Fibroblast of skin of left quadriceps (primary cell): ENCODE measurements at places on chromosomes 12 and 14.

DNA sequence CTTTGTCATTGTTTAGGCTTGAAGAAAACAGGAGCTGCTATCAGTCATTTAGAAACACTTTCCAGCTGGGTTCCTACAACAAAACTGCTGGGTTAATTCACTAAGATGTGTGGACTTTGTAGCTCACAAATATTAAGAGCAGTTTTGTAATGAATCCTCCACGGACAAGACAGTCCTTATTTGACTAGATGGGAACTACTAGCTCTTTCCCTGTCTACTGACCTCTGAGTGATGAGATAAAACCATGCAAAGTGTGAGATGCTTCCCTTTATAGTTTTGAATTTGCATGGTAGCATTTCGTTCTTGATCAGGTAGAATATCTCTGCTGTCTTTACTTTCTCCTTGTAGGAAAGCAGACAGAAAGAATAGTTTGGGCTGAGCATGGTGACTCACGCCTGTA is 72.9 kb upstream of the STXBP6 start:
- DNase-seq: no peak

DNA sequence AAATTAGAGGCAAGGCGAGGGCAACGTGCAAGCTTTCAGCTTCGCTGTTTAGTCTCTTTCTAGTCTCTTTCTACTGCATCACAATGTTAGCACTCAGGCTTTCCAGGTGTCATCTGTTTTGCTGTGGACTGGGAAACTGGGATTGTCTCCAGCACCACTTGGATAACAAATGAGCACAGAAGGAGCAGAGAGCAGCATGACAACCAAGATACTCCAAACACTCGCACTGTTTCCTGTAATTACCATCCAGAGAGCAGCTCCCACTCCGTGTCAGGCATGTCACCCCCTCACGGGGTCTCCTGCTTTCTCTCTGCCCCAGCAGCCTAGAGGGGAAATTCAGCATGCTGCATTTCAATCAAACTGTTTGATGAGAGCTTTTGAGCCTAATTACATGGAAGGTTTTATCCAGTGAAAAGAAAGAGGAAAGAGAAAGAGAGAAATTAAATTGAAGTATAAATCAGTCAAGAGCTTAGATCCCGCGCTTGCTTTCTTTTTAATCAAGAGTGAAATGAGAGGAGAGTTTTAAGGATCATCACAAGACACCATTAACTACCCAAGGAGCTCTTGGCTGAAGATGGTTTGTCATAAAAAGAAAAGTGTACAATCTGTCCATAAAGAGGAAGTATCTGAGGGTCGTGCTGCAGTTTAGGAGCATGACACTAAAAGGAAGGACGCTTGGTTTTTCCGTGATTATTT is 917.7 kb downstream of the DIO2 start:
- no peak for DNase-seq

- no peak for DNase-seq
Observed at GRCh38 chr12:111578971-111579340, 20.2 kb downstream of the ATXN2 start.

GRCh38 chr12:131764738-131765137 is 53.8 kb downstream of the SFSWAP start:
- DNase-seq: no peak

DNA sequence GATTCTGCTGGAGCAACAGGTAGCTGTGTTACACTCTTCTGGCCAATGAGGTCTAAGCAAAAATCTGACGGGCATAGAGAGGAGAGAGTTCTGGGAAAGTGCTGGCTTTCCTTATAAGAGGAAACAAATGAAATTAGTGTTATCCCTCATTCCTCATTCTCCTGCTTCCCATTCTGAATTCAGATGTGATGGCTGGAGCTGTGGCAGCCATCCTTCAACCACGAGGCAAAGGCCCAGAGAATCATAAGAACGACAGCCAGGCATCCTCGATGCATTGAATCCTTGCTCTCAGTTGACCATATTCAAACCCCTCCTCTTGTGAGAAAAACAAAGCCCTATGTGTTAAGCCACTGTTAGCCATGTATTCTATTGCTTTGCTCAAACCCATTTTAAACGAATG is 27.5 kb upstream of the RIMBP2 start:
- DNase-seq: no peak

DNA sequence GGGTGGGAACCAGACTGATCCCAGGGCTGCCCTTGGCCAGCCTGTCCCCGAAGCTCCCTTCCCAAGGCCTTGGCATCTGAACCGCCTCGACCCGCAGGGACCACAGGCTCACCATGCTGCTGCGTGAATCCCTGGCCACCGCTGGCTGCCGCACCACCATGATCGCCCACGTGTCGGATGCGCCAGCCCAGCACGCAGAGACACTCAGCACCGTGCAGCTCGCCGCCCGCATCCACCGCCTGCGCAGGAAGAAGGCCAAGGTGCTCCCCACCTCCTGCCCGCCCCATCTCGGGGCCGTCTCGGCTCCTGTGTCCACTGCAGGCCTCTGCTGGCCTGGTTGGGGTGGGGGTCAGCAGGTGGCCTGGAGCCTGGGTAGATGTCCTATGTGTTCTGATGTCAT is 35.7 kb downstream of the KIF26A start:
- no peak for DNase-seq

- DNase-seq: no peak
Observed at GRCh38 chr12:92439420-92439805, 263.4 kb upstream of the PLEKHG7 start.

DNA sequence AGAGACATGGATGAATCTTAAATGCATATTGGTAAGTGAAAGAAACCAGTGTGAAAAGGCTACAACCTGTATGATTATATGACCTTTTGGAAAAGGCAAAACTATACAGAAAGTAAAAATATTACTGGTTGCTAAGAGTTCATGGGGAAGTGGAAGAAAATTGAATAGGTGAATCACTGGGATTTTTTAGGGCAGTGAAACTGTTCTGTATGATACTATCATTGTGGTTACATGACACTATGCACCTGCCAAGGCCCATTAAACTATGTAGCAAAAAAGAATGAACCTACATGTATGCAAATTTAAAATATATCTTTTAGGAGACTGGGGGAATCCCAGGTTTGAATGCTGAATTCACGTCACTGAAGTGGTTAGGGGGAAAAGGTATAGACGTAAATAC is 12.6 kb upstream of the OR8S1 start:
- no peak for DNase-seq

DNA sequence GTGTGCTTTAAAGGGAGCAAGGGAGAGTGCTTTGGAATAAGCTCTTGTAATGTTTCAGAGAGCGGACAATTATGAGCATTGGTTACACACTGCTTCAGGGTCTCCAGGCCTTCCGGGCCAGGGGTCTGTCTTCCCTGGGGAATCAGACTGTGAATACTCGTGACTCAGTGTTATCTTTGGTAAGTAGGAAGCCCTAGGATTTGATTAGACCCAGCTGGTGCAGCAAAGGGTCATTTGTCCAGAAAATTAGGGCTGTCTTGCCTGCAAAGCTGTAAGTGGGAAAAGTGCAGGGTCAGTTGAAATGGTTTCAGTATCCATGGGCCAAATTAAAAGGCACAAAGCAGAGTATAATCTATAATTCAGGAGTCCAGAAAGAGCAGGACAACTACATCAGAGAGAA is 475.6 kb downstream of the MED13L start:
- DNase-seq: no peak

GRCh38 chr12:64229796-64230195 is 7.7 kb upstream of the KICS2 start:
- no peak for DNase-seq

- DNase-seq: no peak
Observed at GRCh38 chr14:77870646-77871045, 70.7 kb downstream of the ADCK1 start.

DNA sequence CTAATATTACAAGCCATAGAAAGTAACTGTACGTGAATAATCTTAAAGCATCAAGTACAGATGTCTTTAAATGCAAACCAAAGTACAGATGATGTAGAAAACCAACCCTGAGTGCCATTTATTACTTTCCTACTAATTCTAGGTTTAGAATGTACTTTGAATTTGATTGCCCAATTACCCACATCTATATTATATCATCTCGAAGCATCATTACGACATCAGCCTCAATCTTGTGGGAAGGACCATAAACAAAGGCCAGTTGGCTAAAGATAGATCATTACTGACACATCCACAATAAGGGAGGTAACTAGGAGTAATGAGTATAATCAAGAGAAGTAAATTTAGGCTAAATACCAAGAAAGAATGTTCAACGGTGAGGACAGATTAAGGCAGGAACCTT is 478.9 kb downstream of the BCAT1 start:
- no peak for DNase-seq

DNA sequence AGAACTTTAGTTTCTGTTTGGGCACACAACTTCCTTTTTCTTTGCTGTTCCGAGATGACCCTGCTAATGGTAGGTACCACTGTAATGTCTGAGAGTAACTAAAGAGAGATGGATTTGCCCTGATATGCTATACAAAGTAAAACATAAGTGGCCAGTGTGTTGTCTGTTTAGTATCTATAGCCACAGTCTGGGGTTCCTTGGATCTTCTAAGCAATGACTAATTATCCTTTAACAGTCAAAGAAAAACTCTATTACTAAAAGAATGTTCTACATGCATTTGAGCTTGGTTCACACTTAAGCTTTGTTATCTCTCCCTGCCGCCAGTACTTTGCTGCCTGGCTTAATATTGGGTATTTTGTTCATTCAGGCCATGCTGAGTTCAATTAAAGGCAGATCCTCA is 1051.9 kb upstream of the FLRT2 start:
- DNase-seq: no peak

DNA sequence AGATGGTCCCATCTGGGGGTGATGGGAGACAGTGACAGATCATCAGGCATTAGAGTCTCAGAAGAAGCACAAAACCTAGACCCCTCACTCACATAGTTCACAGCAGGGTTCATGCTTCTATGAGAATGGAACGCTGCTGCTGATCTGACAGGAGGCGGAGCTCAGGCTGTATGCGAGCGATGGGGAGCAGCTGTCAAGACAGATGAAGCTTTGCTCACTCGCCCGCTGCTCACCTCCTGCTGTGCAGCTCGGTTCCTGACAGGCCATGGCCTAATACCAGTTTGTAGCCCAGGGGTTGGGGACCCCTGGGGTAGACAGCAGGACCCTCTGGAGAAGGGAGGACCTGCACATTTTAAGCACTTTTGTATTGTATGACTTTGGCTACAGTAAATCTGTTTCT is 111.2 kb downstream of the LGMN start:
- no peak for DNase-seq

- peak; percentile 91 for DNase-seq
Observed at GRCh38 chr14:58898655-58899316, 261.0 kb downstream of the DACT1 start.

DNA sequence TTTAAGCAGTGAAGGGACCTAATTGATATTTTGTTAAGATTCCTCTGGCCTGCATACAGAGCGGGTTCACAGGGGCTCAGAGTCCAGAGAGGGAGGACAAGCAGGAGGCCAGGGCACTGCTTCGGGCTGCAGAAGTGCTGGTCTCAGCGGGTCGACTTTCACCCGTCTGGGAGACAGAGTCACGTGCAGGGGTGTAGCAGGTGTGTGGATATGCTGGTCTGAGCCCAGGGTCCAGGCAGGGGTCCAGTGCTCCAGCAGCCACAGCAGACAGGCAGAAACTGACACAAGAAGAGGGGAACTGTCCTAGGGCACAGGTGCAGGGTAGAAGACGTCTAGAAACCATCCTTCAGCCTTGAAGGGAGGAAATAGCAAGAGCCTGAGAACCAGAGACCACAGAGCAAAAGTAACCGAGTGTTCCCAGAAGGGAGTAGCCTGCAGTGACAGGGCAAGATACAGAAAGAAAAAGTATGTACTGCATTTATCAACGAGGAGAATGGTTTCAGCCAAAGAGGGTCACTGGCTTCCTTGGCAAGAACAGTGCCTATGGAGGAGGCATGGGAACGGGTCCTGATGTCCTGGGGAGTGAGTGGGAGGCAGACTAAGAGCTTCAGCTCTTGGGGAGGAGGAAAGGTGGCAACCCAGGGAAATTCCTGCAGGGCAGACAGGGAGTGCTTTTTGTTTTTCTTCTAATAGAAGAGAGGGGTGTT is 28.7 kb downstream of the FBXO21 start:
- no peak for DNase-seq

DNA sequence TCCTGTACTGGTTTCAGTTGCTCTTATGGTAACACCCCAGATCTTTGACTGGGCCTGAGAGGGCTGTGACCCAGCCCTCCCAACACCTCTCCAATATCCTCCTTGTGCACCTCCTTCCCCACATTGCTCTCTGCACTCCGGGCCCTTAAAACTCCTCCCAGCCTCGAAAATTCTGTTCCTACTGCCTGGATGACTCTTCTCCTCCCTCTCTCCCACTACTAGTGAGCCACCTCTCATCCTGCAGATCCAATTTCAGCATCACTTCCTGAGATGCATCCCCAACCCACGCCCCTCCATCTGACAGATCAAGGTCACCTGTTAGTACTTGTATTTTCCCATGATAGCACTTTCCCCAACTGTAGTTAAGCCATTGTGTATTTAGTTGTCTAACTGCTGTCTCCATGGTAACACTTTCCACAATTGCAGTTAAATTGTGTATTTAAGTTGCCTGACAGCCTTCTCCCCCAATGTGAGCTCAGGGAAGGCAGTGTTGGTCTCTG is 11.5 kb upstream of the NT5DC3 start:
- no peak for DNase-seq

- DNase-seq: no peak
Observed at GRCh38 chr12:105912882-105913678, 225.7 kb downstream of the NUAK1 start.

- no peak for DNase-seq
Observed at GRCh38 chr12:111505601-111506036, 93.5 kb downstream of the ATXN2 start.
